ENCODE measurements at places on chromosomes 12 and 14.

GRCh38 chr12:25852792-25853191 lies 105.7 kb upstream of the RASSF8 start:
- DNase-seq: no peak

- no peak for DNase-seq
These were observed 3.7 kb downstream of the TSPAN11 start for GRCh38 chr12:30930238-30930637.

- no peak for DNase-seq
These were observed 4.4 kb upstream of the KCNK10 start for GRCh38 chr14:88327497-88327896.

- DNase-seq: no peak
These were observed 37.7 kb downstream of the ZNF664 start for GRCh38 chr12:124010687-124011086.

- no peak for DNase-seq
These were observed 38.4 kb downstream of the AKAP6 start for GRCh38 chr14:32367516-32367915.

- no peak for DNase-seq
These were observed 12.1 kb downstream of the NFATC4 start for GRCh38 chr14:24379907-24380730.

GRCh38 chr12:12020762-12021161 lies 50.0 kb upstream of the BCL2L14 start:
- no peak for DNase-seq

DNA sequence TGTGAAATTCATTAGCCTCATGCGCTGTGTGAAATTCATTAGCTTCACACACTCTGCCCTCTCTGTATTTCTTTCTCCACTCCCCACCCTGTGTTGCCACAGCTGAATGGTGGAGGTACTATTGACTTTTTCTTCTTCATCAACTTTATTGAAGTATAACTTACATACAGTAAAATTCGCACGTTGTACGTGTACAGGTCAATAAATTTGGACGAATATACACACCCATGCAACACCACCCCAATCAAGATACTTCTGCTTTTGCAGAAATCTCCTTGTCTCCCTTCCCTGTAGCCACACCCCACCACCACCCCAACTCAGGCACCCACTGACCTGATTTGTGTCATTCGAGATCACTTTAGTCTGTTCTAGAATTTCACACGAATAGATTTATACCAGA lies 51.8 kb downstream of the FBXL14 start:
- DNase-seq: no peak

- DNase-seq: no peak
These were observed 28.5 kb downstream of the FMNL3 start for GRCh38 chr12:49678711-49679110.

Measured in CD4-positive, alpha-beta T cell treated with Interleukin-6 at 100 ng/mL for 8 hours (primary cell).